ENCODE measurements at places on chromosomes 12 and 14.

- no peak for DNase-seq
These were observed 1897.6 kb upstream of the FLRT2 start for GRCh38 chr14:83632375-83632774.

- DNase-seq, result no peak
These were observed 98.8 kb downstream of the DUSP6 start for GRCh38 chr12:89253488-89253887.

GRCh38 chr14:100393906-100394732 is 71.0 kb downstream of the SLC25A47 start:
- DNase-seq, result no peak

GRCh38 chr12:29921307-29921706 is 137.6 kb upstream of the TMTC1 start:
- DNase-seq, result peak; percentile 35

- no peak for DNase-seq
These were observed 95.4 kb upstream of the ANO4 start for GRCh38 chr12:100699209-100699608.

GRCh38 chr14:32090686-32091085 is 13.6 kb downstream of the ARHGAP5 start:
- DNase-seq, result no peak

- no peak for DNase-seq
These were observed 36.4 kb upstream of the GXYLT1 start for GRCh38 chr12:42180990-42181596.

GRCh38 chr12:101777485-101777884 is 38.2 kb upstream of the SYCP3 start:
- no peak for DNase-seq

- no peak for DNase-seq
These were observed 1.2 kb downstream of the CLIP1 start for GRCh38 chr12:122421187-122421820.

DNA sequence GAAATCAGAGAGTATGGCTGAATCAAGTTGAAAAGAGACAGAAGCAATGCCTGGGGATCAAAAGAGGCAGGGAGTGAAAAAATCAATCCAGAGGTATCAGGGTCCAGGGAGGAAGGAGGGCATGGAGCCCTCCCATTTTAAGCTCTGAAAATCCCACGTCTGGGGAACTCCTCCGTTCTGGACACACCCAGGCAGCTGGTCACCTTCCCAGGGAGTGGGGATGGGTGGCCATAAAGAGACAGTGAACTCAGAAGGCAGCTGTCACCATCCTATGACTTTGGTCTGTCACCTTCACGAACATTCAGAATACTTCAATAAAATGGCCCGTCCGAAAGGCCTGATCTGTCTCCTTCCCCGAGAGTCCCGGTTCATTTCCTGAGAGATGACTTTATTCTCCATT is 71.6 kb downstream of the MAP1LC3B2 start:
- DNase-seq, result no peak

DNA sequence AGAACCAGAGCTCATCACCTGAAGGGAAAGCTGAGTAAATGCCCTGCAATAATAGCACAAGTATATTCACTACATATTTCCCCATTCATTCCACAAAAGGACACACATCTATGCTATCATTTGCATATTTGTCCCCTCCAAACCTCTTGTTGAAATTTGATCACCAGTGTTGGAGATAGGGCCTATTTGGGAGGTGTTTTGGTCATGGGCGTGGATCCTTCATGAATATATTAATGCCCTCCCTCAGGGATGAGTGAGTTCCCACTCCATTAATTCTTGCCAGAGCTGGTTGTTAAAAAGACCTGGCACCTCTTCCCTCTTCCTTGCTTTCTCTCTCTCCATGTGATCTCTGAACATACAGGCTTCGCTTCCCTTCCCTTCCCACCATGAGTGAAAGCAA is 18.6 kb upstream of the ZDHHC17 start:
- no peak for DNase-seq

DNA sequence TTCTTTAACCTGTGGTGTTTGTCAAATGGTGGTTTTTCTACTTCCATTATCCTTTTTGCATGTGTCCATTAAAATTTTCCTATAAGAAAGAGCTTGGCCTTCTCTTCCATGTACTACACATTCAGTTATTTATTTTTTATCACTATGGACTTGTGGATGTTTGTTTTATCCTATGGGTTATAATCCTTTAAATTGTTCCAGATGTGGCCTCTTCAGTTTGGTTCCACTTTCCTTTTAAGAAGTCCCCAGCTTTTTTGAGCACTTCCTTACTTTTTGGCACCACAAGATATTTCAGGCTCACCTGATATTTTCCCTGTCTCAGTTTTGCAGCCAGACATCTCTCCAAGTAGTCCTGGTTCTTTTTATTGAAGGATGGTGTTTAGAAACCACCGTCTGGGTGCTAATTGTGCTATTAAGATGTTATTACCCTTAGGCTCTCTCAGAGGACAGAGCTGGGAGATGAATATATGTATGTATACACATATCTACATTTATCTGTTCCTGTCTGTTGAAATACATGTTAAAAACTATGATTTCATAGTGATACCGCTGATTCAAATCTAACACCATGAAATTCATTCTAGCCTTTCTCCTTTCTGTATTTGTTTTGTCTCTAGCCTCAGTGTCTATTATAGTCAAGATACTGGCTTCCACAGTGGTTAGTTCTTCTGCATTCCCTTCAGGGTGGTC is 408.5 kb upstream of the RGS6 start:
- no peak for DNase-seq

GRCh38 chr14:33085799-33086198 is 147.1 kb downstream of the NPAS3 start:
- DNase-seq, result no peak

- no peak for DNase-seq
These were observed 36.2 kb upstream of the KCNH3 start for GRCh38 chr12:49502590-49502989.

DNA sequence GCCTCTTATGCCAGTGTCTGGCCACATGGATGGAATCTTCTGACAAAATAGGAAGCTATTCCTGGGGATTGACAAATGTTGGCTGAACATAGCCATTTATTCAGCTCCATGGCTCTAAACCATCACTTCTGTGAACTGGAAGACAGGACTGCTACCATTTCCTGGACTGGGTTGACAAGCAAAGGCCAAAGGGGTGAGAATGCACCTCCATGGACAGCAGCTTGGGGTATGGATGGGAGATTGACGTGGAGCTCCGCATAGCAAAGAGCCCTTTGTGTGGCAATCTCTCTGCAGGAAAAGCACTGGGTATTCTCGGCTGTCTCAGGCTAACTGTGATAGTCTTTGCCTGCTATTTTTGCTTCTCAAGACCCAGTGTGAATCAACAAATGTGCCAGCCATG is 223.0 kb upstream of the EGLN3 start:
- DNase-seq, result no peak

DNA sequence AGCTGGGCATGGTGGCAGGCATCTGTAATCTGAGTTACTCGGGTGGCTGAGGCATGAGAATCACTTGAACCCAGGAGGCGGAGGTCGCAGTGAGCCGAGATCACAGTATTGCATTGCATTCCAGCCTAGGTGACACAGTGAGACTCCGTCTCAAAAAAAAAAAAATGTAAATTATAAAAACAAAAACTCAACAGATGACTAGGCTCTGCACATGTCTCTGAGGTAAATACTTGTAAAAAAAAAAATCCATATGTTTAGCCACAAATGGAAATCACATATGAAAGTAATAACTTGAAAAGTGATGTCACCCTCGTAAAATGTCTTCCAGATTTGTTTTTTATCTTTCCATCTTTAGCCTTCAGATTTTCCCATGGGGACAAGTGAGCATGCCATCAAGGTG is 85.0 kb downstream of the KICS2 start:
- no peak for DNase-seq

DNA sequence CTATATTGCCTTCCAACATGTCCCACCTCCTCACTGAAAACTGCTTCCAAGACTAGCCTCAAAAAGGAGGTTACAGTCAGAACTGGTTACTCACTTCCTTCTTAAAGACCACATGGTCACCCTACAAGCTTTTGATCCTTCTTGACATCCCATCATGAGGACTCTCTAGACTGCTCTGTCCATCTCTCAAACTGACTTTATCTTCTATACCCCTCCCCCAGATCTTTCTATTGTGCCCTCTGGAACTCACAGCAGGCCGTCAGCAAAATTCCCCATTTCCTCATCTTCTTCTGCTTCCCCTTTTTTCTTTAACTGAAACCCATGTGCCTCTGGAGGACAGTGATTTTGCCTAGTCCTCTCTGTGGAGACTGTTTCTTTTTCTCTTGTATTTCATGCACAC is 18.1 kb upstream of the IGF1 start:
- DNase-seq, result no peak

GRCh38 chr12:7161327-7161726 is 28.2 kb upstream of the PEX5 start:
- no peak for DNase-seq

GRCh38 chr12:951176-951575 is 1.7 kb upstream of the RAD52 start:
- no peak for DNase-seq

DNA sequence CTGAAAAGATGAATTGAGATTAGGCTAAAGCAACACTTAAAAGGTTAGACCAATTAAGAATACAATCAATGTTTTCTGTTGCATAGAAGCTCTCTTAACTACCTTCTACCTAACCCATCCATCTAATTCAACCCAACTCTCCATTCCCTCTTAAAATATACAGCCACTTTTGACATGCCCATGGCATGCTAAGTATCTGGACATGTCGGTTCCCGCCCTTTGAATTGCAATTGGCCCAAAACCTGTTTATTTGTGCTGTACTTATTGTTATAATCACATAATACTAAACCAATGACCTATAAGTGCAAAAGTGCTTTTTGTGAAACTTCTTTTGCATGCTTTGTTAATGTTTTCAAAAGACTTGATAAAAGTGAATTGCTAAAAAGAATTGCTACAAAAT is 37.6 kb upstream of the APPL2 start:
- DNase-seq, result no peak

DNA sequence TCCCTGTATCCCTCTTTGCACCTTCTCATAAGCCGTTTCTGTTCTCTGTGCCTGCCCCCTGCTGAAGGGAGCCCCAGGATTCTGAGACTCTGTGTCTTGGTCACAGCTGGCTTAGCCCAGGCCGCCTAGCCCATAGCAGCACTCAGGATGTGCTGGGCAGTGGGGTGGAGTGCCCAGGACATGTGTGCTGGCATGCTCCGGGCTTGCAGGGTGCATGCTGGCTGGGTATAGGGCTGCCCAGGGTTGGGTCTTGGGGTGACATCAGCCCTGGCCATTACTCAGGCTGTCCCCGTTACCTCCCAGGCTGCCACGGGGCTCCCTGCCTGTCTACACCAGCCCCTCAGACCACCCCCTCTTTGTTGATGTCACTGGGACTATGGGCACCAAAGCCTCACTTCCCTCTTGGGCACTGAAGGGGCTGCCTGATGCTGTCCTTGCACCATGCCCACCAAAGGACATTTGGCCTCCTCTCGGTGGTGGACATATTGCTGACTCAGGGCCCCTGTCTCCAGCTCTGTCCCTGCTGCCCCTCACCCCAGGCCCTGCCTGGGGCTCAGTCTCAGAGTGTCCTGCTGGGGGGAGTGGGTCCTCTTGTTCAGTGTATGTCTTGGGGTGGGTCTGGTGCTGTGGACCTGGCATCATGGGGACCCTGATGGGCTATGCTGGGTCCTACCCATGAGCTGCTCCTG is 2.4 kb downstream of the CEP170B start:
- no peak for DNase-seq

- no peak for DNase-seq
These were observed 72.8 kb upstream of the ABCD2 start for GRCh38 chr12:39692258-39692853.

DNA sequence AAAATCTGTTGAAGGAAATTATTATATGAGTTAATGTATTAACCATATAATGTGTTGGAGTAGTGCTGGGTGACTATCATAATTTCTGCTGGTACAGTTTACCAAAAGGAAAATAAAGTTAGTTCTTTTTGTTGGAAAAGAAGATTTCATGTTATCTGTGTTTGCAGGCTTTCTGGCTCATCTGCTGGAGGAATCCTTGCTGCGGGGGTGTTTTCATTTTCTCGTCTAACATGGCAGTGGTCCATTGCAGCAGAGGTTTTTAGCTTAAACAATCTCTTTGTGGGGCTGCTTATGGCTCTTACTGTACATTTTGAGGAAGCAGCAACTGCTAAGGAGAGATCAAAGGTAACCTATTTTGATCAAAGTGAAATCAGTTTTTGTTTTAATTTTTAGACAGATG is 24.1 kb downstream of the TMEM260 start:
- DNase-seq, result no peak

DNA sequence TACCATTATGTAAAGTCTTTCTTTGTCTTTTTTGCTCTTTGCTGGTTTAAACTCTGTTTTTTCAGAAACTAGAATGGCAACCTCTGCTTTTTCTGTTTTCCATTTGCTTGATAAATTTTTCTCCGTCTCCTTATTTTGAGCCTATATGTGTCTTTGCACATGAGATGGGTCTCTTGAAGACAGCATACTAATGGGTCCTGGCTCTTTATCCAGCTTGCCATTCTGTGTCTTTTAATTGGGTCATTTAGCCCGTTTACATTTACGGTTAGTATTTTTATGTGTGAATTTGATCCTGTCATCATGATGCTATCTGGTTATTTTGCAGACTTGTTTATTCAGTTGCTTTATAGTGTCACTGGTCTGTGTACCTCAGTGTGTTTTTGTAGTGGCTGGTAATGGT is 207.9 kb upstream of the TMEM260 start:
- no peak for DNase-seq

DNA sequence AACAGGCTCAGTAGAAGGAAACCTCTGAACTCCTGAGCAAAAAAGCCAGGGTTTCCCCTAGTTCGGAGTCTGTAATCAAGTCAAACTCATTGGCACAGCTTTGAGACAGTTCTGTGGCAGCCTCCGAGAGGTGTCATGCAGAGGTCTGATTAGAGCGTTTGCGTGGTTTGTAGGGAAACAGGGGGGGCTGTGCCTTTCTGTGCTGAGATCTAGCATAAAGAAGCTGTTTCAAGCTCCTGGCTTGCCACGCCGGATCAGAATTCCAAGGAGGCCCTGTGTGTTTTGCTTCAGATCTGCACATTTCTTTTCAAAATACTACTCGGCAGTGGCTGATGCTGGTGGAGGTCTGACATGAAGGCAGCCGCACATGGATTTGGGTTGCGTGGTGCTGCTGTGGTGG is 1.7 kb downstream of the CABP1 start:
- no peak for DNase-seq

GRCh38 chr12:9143929-9144729 is 28.4 kb upstream of the A2M start:
- DNase-seq, result no peak

GRCh38 chr12:2231011-2231595 is 178.3 kb downstream of the CACNA1C start:
- no peak for DNase-seq

DNA sequence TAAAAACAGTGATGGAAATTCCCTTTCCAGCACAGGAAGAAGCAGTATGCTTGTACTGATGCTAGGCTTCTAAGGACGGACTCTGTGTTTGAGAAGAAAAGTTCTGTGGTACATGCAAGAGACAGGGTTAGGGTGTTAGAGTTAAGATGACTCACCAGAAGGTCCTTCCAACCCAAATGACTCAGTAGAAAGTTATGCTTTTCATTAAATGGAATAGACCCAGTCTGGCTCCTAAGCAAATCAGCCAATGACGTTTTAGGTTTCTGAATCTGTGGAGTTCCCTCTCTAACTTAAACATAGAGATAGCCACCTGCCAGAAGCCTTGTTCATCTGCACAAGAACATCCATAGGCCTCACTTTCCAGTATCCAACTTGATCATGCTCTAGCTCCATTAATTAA is 5.7 kb downstream of the PTHLH start:
- peak; percentile 89 for DNase-seq

- peak; percentile 56 for DNase-seq
These were observed 28.5 kb downstream of the KLC1 start for GRCh38 chr14:103657471-103657870.

Data from non-pigmented ciliary epithelial cell (primary cell).